ENCODE measurements at places on chromosomes 4 and X.

DNA sequence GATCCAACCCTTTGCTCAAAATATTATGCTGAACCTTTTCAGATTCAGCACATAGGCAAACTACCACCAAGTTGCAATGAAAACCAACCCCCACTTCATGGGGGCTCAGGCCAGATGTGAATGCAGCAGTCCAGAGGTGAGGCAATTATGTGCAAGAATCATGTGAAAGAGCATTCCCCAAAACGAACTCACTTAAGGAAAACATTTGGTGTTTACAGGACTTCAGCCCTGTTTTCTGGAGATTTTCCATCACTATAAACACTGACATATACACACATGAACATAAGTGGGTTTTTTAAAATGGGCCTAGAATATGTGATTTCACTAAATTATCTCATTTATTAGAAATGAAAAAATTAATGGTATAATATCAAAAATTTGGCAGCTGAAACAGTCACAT is 31.5 kb downstream of the BMP3 start:
- DNase-seq, result no peak

DNA sequence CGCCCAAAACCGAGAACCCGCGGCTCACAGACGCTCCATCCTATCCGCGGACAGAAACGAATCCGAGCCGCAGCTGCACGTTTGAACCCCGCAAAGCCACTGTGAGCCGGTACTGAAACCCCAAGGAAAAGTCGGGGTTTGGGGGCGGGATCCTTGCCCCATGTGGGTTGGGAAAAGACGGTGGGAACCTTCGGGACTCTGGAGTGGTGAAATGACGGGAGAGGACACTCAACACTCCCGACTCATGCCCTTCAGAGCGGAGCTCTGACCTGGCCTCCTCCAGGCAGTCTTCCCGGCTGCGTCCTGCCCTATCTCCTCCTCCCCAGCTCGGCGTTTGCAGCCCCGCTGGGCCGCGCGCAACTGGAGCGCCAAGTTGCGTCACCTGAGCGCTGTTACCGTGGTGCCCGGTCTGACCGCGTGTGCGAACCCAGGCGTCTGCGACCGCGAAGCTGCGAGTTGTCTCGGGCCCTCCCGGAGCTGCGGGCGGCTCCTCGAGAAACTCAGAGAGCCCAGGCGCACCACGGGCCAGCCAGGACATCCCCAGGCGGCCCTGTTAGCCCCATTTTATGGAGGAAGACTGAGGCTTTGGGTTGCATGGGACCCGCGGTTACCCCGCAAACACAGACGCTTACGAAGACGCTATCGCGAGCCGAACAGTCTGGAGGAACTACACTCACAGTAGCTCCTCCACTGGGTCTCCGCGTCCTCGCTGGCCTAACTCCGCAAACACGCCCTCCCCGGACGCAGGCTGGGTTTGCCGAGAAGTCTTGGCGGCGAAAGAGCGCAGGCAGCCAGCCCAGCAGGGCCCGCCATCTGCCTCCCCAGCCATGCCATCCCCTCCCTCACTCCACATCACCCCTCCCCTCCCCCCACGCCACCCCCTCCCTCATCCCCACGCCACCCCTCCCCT is 20.3 kb upstream of the HMX1 start:
- no peak for DNase-seq

- DNase-seq, result no peak
Observed at GRCh38 chr4:150849016-150849415, 166.1 kb downstream of the LRBA start.

DNA sequence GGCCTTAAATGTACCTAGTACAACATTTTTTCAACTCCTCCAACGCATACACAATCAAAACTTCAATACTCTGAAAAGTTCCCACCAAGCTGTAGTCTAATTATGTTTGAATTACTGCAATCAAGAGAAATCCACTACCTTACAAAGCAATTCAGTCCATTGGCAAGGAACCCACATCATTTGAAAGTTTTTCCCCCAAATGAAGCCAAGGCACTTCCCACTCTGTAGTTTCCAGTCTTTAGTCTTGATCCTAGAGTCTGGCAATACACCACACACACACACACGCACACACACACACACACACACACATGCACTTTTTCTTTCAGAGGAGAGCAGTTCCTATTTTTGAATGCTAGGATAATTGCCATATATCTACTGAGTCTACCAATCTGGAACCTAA is 79.6 kb downstream of the ANTXR2 start:
- no peak for DNase-seq

- no peak for DNase-seq
Observed at GRCh38 chr4:76095568-76095967, 21.1 kb downstream of the ART3 start.

GRCh38 chrX:50067435-50068284 is 133.1 kb downstream of the AKAP4 start:
- no peak for DNase-seq

- DNase-seq, result no peak
Observed at GRCh38 chr4:42806303-42806835, 86.1 kb upstream of the GRXCR1 start.

- DNase-seq, result no peak
Observed at GRCh38 chrX:8403988-8404387, 60.6 kb upstream of the VCX3B start.

DNA sequence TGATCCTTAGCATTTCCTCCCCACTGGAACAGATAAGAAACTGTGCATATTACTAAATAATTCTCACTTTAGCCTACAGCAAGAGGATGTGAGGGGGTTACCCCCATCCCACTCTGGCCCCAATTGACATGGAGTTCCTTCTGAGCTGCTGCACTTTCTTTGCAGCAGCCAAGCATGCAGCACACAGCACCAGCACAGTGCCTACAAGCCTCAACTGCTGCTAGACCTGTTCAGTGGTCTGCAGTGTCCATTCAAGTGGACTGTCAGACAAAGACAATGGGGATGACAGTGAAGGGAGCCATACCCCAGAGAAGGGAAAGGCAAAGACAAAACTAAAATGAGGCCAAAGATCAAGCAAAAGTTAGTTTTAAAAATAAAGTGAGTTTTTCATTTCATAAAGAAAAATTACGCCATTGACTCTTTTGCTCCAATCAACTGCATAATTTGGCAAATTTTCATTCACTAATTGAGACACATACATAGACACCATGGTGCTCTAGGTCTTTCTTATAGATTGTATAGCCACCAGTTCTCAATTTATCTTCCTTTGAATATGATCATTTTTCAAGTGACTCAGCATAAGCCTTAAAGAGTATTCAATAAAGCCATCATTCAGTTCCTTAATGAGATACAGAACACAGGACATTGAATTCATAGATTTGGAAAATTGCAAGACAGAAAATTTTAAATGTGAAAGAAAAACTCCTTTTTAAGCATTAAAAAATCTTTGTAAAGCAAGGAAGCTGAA is 410.6 kb downstream of the HNRNPD start:
- DNase-seq, result no peak
